ENCODE measurements at places on chromosomes 2 and 18.

DNA sequence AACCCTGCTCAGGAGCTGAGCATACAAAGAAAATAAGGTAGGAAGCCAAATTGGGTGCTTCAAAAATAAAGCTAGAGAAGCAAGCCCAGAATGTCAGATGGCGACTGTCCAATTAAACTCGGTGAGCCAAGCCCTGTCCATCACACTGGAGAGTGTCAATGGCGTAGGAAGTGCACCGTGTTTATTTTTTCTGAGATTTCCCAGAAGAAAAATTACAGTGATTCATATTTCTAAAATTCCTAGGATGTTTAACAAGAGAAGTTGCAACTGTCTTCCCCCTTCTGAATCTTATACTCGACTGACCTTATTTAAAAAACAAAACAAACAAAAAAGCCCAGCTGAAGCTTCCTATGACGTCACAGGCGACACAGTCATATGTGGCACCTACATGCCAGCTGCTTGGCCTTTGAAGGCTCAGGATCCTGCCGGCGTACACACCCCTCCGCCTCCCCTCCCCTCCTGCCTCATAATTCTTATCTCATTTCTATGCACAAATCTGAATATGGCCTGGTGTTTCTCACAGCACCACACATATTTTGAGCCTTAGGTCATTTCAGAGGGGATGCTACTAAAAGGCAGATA lies 60.8 kb downstream of the MBP start:
- no peak for DNase-seq

DNA sequence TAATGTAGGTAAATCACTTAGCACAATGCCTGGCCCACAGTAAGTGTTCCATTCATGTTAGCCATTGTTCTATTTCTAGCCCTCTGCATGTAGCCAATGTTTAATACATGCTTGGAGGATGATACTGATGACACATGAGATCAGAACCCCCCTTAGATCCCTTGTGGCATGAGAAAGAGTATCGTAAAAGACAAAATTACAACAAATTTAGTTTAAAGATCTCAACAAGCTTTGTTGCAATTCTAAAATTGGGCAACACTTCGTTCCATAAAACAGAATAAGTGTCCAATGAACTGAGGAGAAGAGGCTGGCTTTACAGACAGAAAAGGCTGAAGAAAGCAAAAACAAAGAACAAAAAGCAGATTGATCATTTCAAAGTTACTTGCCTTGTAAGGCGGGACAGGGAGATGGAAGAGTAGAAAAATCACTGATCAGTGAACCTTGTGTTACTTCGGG lies 148.7 kb upstream of the SLC1A4 start:
- no peak for DNase-seq

DNA sequence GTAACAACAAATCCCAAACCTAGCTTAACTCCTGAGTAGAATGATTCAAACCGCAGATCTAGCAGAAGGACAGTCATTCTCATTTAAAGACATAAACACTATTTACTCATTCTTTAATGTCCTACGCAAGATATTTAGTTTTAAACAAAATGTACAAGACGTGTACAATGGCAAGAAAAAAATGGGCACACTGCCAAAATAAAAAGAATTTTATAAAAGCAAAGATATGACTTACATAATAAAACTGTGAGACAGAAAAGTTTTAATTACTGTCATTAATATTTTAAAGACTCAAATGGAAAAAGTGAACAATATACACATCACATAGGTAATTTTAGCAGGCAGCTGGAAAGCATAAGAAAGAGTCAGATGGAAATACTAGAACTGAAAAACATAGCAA lies 157.8 kb downstream of the GALNT13 start:
- DNase-seq, result no peak

DNA sequence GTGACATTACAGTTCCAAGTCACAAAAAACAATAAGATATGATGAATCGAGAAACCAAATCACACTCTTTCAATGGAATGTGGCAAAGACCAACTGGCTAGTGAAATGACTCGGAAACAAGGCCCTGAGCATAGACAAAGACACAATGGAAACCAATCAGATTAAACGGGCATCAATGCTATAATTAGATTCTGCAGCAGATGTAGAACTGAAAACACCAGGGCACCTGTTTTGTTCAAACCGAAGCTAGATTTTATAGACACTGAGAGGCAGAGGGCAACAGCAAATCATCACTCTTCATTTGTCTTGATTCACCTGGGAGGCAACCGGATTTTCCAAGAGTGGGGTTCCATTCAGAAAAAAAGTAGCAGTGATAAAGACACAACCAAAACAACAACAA lies 92.8 kb upstream of the BARD1 start:
- no peak for DNase-seq

DNA sequence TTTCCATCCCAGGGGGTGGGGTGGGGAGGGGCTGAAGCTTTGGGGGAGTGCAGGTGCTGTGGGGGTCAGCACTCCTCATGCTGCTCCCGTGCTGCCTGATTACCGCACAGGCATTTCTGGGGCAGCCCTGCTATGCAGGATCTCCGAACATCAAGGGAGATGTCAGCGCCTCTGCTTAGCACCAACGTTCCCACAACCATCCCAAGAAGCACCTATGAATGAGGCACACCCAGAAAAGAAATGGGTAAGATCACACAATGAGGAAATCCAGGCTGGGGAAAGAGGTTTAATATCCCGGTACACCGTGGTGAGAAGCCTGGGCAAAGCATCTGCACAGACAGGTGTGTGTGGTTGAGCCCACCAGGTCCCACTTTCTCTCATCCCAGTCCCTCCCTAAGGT lies 17.5 kb downstream of the GAREM2 start:
- DNase-seq, result no peak

DNA sequence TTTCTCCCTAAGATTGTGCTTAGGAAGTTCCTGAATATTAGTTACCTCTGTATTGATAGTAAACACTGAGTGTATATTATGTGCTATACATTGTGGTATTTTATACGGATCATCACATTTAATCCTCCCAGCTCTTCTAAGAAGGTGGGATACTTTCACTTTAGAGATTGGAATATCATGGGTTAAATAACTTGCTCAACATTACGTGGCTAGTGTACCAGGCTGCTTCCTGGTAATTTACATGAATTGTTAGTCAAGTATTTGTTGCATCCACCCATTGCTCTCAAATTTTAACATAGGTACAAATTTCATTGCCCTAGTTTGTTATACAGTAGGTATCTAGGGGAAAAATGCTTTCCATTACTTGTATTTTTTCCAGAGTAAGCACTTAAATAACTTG lies 21.4 kb downstream of the FAM98A start:
- no peak for DNase-seq

- DNase-seq, result peak; percentile 16
These were observed 19.4 kb upstream of the NCL start for GRCh38 chr2:231483398-231484329.

- DNase-seq, result peak; percentile 35
These were observed 36.5 kb upstream of the GLS start for GRCh38 chr2:190843890-190844699.

DNA sequence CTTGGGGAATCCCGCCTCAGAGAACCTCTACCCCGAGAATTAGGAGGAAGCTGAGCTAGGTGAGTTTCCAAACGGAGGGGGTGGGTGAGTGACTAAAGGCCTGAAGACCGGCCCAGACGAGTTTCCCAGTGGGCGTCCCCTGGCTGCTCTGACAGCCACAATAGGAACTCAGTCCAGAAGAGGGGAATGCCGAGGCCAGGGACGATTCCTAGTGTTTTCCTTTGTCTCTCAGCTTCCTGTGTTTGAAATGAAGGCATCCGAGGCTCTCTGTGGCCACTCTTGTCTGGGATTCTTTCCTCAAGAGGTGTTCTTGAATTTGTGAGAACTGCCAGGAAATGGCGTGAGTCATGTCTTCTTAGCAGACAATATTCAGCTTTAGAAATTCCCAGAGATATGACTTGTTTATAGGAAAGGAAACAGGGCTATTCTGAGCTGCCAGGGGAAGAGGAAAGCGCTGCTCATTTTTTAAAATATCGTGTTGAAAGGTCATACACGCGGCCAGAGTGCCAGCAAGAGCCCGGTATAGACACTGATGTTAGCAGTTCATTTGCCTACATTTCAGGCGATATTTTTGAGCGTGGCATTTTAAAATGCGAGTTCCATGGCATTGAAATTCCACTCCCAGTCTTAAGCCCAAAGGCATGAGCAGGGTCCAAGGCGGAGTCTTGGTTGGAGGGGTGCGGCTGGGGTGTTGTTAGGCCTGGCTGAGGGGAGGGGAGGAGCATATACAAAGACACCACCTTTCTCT lies 169.1 kb upstream of the KLF7 start:
- no peak for DNase-seq
